ENCODE measurements at places on chromosomes 4 and X.
A peak's percentile ranks its signal among the peaks of the same experiment; 100 is the strongest.

- DNase-seq = peak; percentile 61
Observed at GRCh38 chr4:78951862-78952472, 12.7 kb upstream of the PAQR3 start.

DNA sequence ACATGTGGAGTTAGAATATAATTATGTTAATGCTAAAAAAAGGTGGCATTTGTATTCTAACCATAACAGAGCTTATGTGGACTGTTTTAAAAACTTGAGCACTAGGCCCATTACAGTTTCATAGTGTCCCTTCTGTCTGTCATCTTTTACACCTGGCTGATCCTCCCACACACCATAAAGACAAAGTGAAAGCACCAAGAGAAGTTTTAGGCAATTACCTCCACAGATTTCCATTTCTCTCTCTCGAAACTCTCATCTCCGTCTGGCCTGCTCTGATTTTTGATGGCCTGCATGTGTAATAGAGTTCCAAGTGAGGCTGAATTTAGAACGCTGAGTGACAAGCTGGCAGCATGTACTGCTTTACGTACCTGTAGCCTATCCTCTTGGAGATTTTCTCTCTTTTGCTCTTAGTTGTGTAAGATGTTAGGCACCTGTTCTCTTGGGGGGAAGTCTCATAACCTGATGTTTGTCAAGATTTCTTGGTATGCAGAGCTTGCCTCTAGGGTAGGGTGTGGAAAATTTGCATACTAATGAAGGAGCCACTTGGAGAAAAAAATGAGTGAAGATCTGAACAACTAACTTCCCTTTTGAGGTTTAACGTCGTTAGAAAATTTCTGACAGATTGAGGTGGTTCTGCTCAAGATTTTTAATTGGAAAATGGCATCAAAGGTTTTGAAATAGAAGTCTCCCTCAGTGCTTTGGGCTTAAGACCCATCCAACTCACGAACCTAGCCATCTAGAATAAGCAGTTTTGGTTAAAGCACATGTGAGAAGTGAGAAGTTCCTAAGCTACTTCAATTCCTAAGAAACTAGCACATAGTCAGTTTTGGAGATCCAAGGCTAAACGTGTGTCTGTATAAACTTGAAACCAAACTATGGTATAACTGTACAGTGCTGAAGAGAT lies 57.6 kb upstream of the RAP1GDS1 start:
- no peak for DNase-seq

DNA sequence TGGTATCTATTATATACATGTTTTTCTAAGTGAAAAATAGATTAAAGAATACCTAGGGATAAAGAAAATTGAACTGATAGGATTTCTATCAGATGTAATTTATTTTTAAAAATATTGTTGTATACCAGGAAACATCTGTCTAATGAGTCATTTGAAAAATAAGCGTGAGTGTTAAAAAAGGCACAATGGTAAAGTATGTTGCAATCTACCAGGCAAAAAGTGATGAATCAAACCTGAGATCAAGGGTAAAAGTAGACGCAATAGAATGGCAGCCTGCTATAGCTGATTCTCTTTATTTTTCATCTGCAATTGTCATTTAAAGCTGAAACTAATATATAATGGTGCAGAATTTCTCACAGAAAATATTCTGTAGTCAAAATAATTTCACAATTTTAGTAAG lies 1119.6 kb downstream of the PCDH18 start:
- no peak for DNase-seq

DNA sequence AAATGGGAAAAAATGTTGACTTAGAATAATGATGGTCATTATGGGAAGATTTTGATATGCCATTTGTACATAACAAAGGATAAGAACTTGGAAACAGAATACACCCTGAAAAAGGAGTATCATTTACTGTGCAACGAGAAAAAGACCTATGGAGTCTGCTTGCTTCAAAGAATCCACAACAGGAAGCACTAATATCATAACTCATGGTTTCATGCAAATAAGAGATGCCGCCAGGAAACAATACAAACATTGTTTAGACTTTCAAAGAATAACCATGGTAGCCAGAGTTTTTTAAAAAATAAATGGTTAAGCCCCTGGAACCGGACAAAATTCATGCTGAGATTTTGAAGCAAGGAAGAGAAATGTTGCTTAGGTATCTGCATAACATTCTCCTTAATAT lies 139.9 kb upstream of the ETNPPL start:
- DNase-seq = no peak

- peak; percentile 44 for DNase-seq
Observed at GRCh38 chr4:131370846-131371245, 1778.2 kb upstream of the PCDH10 start.

DNA sequence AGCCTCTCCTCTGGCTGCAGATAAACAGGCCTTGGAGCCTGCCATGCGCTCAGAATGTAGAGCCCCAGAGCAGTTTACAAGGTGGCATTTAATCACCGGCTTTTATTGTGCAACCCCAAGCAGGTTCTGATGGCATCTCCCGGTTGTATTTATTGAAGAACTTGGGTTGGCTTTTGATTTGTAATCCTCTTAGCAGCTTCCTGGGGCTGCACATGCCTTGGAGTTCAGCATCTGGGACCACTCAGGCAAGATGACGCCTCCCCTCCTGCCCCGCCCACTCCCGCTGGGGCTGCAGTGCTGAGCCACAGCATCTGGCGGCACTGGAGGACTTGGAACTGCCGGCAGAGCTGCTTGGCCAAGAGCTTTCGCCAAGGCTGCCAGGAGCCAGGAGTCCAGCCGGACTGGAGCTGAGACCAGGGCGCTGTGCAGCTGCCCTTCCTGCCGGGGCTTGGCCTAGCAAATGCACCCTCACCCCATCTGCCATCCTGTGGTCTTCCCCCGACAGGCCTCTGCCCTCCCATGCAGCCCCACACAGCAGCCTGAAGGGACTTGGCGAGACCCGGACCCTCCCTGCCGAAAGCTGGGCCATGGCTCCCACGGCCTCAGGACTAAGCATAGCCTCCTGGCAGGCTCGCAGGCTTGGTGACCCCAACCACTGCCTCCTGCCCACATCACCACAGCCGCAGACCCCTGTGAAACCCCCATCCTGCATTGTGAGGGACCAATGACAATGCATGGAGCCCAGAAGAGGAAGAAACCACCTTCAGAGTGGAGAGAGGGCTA lies 5.4 kb downstream of the HTRA3 start:
- peak; percentile 36 for DNase-seq

- no peak for DNase-seq
Observed at GRCh38 chr4:54395013-54395527, 166.0 kb downstream of the PDGFRA start.

- DNase-seq = no peak
Observed at GRCh38 chr4:11485926-11486325, 57.2 kb upstream of the HS3ST1 start.

DNA sequence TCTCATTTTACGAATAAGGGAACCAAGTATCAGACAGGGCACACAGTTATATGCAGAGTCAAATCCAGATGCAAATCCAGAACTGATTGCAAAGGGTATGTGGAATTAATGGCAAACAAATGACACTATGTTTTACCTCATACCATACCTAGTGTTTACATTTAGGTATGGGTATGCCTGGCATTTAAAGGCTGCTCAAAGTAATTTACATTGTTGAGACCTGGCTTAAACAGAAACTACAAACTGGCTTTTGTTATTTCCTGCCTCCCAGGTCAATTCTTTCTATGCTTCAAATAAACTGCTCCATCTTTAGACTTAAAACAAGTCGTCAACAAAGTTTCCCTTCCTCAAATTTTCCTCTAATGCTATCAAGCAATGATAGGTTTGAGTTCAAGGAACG lies 33.7 kb downstream of the ANKRD17 start:
- DNase-seq = no peak

DNA sequence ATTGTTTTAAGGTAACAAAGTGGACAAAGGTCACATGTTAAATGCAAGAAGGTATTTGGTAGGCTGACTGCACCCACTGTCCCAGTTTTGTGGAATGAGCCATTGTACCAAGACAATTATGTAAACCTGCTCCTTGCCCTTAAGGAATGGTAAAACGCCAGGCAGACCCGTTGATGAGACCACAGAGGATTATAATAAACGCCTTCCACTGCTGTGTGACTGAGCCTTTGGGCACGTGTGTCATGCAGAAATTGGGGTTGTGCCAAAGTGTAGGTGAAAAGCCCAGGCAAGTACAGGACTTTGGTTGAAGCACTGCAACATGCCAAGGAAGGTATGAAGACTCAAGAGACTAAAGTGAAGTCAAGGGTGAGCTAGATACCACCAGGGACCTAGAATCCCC lies 59.7 kb downstream of the LRRC66 start:
- DNase-seq = no peak

- DNase-seq = no peak
Observed at GRCh38 chr4:117134386-117134785, 49.0 kb upstream of the TRAM1L1 start.

- no peak for DNase-seq
Observed at GRCh38 chrX:137929951-137930350, 364.0 kb downstream of the ZIC3 start.

DNA sequence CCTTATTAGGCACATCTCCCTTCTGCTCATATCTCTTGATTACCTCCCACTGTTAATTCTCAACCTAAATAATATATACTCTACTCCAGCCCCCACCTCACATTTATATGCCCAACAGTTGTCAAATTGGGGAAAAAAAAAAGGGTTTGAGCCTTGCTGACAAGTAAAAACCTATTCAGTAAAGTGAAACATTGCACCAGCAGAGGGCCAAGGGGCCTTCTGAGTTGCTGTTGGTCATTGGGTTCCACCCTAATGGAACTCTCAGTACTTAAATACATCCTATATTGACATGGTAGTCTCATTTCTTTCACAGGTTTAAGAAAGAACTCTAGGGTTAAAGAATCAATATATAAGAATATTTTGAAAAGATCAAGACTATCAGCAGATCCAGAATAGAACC lies 362.2 kb downstream of the SMARCA1 start:
- no peak for DNase-seq

DNA sequence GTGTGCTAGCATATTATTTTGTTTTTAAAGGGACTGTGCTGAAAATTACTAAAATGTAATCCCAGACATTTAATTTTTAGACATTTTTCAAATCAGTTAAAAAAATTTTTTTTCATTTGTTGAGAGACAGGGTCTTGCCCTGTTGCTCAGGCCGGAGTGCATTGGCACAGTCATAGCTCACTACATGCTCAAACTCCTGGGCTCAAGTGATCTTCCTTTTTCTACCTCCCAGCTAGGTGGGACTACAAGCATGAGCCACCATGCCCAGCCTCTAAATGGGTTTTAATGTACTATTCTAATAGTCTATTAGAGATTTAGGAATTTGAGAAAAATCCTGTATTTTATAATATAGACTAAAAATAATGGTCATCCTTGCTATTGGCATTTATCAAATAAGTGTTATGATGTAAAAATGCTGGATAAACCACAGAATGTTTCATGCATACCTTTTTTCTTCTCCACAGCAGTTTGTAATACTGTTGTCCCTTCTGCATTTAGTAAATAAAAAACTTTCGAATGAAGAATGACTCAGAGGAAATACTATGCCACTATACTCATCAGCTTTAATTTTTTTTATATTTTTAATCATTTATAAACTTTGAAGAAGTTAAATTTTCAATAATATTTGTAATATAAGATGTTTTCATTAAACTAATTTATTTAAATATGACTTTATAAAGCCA lies 29.9 kb downstream of the CPEB2 start:
- no peak for DNase-seq

DNA sequence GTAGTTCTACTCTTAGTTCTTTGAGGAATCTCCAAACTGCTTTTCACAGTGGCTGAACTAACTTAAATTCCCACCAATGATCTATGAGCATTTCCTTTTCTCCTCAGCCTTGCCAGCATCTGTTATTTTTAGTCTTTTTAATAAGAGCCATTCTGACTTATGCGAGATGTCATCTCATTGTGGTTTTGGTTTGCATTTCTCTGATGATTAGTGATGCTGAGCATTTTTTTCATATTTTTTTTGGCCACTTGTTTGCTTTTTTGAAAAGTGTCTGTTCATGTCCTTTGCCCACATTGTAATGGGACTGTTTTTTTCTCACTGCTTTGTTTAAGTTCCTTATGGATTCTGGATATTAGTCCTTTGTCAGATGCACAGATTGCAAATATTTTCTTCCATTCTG lies 21.5 kb upstream of the PHKA1 start:
- DNase-seq = no peak

GRCh38 chr4:108034565-108034964 lies 44.9 kb downstream of the HADH start:
- DNase-seq = no peak
